ENCODE measurements at places on chromosomes 7 and 10. TPM values are rescaled to one million over a fixed set of nuclear protein-coding genes. Genes with fewer than 3 reads are reported as not detected.

Gene VWDE
- 1.1 TPM for total RNA-seq

Gene URGCP
- total RNA-seq: 20.6 TPM

Gene PPP1R17
- total RNA-seq: not detected

Gene ENO4
- not detected for total RNA-seq

Gene MAGI2
- 0.84 TPM for total RNA-seq

Gene PON1
- total RNA-seq: not detected

Gene NEUROG3
- total RNA-seq: not detected

Gene DKK1
- not detected for total RNA-seq

Gene YWHAG
- total RNA-seq: 93.3 TPM

Gene LEP
- total RNA-seq: not detected

Gene MRLN
- total RNA-seq: 0.43 TPM

Gene MRPL32
- total RNA-seq: 108 TPM

Gene KIAA1549
- total RNA-seq: 2.4 TPM

Gene C10orf53
- not detected for total RNA-seq

Gene TEX36
- total RNA-seq: not detected

Gene SMKR1
- 0.40 TPM for total RNA-seq

Gene RBP4
- 0.48 TPM for total RNA-seq

Gene ZMIZ2
- 11.9 TPM for total RNA-seq

Gene C10orf90
- total RNA-seq: not detected

Gene CDHR1
- total RNA-seq: not detected

Gene PRF1
- not detected for total RNA-seq
